Stimulated activated CD8-positive, alpha-beta memory T cell treated with anti-CD3 and anti-CD28 coated beads, Interleukin-15, amount 100 ng/mL, for 4 hours (primary cell): ENCODE measurements at places on chromosomes 6 and 20.
A peak's percentile ranks its signal among the peaks of the same experiment; 100 is the strongest.

DNA sequence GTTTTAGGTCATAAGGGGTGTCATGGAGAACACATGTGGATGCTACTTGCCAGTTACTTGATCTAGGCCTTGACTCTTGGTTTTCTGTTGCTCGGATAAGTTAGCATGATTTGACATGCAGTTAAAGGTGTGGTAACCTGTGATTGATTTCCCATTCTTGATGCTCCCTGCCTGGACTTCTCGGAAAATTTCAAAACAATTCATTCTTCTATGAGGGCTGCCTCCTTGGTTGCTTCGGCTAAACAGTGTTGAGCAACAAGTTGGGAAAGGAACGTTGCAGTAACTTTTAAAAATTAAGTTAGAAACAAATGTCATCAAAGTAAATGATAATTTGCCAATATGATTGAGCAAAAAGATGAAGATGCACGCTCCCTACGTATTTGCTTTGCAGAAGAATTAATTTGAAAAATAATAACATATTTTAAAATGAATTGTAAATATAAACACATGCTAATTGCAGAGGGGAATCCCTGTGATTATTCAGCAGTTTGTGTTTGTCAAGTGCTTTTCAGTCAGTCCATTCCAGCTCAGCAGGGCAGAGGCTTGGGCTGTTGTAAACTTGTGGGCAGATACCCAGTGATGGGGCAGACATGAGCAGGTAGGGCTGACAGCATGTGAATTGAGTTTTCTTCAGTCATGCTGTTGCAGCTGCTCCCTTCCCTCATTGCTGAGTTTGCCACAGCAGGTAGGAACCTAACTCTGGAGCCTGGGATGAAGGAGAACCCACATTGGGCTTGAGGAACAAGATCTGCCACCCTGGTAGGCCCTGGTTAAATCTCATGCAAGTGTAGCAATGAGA is 110.2 kb downstream of the ESR1 start:
- no peak for DNase-seq

DNA sequence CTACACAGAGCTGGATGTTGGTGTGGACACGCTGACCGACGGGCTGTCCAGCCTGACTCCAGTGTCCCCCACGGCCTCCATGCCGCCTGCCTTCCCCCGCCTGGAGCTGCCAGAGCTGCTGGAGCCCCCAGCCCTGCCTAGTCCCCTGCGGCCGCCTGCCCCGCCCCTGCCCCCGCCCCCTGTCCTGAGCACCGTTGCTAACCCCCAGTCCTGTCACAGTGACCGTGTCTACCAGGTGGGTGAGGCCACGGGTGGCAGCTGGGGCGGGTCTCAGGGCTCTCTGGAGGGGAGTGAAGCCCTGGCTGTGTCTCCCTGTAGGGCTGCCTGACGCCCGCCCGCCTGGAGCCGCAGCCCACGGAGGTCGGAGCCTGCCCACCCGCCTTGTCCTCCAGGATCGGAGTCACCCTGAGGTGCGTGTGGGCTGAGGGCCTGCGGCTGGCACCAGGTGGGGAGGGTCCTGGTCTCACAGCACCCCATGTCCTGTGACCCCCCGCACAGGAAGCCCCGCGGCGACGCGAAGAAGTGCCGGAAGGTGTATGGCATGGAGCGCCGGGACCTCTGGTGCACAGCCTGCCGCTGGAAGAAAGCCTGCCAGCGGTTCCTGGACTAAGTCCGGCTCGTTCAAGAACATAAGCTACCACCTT is 2.9 kb downstream of the SLC2A4RG start:
- DNase-seq = no peak

GRCh38 chr20:47220161-47220582 is 136.3 kb downstream of the ZMYND8 start:
- DNase-seq = peak; percentile 10

DNA sequence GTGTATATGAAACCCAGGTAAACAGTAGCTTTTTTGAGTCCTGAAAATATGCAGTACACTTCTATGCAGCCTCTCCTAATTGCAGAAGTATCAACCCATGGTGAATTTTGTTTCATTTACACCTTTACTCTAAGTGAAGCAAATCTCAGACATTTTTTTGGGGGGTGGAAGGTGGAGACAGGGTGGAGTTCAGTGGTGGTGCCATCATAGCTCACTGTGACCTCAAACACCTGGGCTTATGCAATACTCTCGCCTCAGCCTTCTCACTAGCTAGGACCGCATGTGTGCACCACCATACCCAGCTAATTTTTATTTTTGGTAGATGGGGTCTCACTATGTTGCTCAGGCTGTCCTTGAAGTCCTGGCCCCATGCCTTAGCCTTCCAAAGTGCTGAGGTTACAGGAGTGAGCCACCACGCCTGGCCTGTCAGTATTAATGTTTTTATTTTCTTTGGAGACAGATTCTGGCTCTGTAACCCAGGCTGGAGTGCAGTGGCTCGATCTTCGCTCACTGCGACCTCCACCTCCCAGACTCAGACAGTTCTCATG is 80.3 kb downstream of the JARID2 start:
- no peak for DNase-seq

DNA sequence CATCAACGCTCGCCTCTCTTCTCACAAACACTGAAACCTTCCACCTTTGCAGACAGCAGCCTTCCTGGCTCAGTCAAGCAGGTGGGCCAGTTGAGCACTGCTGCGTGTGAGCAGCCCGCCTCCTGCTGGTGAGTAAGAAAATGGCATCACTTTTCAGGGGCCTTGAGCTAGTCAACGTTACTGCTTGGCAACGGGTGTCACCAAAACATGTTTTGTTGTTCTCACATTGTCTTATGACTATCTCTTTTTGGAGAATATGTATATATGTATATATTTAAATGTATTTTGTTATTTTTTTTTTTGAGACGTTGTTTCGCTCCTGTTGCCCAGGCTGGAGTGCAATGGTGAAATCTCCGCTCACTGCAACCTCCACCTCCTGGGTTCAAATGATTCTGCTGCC is 97.0 kb upstream of the AGPAT4 start:
- peak; percentile 21 for DNase-seq

DNA sequence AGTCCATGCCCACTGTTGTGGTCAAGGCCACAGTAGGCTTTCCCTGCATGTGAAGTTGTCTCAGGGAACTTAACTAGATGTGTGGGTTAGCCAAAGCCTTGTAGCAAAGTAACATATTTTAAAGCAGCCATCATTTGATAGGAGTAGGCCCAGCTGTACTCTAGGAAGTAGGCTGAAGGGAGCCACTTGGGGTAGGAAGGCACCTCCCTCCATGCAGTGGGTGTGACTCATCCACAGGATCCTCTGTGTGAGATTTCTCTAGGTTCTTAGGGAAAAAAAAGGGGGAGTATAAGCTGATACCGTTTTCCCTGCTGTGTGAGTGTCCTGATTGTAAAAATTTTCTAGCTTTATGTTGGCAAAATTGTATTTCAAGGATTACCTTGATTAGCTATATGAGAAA is 44.7 kb downstream of the VAPB start:
- DNase-seq = no peak

GRCh38 chr20:6058684-6059295 is 4.9 kb upstream of the LRRN4 start:
- DNase-seq = no peak

- DNase-seq = no peak
Observed at GRCh38 chr20:46142124-46142523, 24.0 kb downstream of the CD40 start.

DNA sequence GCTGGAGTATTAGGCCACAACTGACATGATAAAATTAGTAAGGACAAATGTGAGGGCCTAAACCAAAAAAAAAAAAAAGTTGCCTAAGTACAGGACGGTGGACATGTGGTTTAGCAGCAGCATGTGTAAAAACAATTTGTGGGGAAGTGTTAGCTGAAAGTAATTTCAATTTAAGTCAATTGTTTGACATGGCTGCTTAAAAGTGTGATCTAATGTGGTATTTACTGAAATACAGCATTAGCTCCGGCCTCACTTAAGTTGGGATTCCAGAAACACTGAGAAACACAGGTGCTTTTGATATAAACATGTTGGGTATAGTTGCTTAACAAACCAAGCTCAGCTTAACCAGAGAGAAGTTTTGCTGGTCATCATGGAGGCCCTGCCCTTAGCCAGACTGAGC is 119.7 kb downstream of the FYN start:
- DNase-seq = no peak

DNA sequence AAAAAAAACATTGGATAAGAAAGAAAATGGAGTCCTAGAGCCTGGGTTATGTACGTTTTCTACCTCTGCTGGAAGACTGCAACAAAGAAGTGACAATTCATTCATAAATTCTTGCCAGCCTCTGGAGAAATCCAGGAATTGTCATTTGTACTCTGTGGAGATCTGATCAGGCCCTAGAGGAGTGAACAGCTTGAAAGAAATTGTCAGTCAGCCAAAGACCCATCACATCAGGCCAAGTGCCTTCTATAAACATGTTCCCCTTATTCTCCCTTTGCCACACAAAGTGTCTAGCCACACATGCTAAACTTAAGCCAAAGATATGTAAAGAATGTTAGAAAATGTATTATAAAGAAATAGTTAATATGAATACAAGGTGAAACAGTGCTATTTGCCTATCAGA is 152.4 kb downstream of the ADAT2 start:
- no peak for DNase-seq

GRCh38 chr6:141467881-141468280 is 664.8 kb upstream of the GJE1 start:
- DNase-seq = no peak

- DNase-seq = no peak
Observed at GRCh38 chr6:17334265-17334664, 53.1 kb downstream of the RBM24 start.

GRCh38 chr6:112443179-112444065 is 96.3 kb downstream of the RFPL4B start:
- no peak for DNase-seq

DNA sequence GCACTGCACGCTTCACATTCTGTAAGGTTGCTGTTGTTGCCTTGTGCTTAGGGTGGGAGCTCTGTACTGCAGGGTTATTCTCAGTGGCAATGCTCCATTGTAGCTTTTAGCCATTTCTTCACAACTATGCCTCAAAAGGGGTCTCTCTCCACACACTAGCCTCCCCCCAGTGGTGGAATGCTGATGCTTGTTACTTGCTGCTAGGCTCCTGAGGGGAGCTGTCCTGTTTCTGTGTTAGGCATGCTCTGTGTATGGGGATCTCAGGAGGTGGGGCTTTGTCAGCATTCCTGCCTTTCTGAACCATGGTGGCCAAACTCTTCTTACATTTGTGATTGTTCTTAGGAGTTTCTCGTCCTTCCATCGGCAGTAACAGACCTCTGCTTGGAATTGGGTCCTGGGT is 18.8 kb downstream of the TMEM170B start:
- no peak for DNase-seq

- DNase-seq = no peak
Observed at GRCh38 chr20:35742741-35743523, 872 bp upstream of the RBM39 start.

GRCh38 chr20:20970841-20971240 is 135.3 kb downstream of the LINC00237 start:
- no peak for DNase-seq

DNA sequence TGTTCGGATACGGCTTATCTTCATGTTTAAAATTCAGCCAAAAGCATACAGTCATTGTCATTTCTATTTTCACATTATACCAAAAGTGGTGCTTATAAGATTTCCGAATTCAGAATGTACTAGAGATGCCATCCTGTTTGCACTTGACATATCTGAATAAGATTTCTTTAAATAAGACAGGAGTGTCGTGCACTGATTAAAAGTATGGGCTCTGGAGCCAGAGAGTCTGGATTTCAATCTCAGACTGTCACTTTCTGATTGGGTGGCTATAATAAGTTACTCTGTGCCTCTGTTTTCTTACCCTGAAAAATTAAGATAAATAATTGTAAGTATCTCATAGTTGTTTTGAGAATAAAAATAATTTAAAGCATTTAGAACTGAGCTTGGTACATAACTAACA is 92.8 kb downstream of the RWDD2A start:
- DNase-seq = no peak

- DNase-seq = no peak
Observed at GRCh38 chr6:164051427-164051826, 636.9 kb downstream of the QKI start.

DNA sequence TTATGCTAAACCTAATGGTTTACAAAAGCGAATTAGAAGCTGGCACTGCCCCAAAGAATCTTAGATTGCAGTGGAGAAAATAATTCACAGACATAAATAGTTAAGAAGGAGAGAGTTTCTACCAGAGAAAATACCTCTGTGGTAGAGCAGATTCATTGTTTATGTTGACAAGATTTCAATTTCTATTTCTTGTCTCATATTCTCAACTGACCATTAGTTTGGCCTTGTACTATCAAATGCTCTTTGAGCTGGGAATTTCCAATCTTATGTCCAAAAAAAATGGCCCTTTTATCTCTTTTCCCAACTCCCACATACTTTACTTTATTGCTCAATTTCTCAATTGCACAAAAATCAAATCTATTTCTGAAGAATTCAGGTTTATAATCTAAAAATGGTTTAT is 804.1 kb upstream of the CITED2 start:
- no peak for DNase-seq

- no peak for DNase-seq
Observed at GRCh38 chr20:58921564-58921963, 59.5 kb upstream of the NELFCD start.

DNA sequence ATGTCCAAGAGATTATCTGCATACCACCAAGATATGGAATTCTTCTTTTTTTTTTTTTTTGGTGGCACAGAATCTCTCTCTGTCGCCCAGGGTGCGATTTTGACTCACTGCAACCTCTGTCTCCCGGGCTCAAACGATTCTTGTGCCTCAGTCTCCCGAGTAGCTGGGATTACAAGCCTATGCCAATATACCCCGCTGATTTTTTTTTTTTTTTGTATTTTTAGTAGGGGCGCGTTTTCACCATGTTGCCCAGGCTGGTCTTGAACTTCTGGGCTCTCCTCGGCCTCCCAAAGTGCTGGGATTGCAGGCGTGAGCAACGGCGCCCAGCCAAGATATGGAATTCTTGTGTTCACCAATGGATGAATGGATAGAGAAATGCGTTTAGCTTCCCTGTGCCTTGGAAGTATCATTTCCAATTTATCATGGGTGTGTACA is 31.0 kb downstream of the POM121L2 start:
- no peak for DNase-seq

DNA sequence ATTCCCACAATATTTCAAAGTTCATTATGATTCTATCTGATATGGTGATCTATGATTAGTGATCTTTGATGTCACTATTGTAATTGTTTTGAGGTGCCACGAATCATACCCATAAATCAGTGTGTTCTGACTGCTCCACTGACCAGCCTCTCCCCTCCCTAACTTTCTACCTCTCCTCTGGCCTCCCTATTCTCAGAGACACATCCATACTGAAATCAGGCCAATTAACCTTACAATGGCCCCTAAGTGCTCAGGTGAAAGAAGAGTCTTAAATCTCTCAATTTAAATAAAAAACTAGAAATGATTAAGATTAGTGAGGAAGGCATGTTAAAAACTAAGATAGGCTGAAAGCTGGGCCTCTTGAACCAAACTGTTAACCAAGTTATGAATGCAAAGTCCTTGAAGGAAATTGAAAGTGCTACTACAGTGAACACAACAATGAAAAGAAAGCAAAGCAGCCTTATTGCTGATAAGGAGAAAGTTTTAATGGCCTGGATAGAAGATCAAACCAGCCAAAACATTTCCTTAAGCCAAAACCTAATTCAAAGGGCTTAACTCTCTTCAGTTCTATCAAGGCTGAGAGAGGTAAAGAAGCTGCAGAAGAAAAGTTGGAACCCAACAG is 196.9 kb upstream of the SHLD1 start:
- DNase-seq = no peak

GRCh38 chr20:58893355-58894120 is 41.0 kb downstream of the GNAS start:
- DNase-seq = no peak

- no peak for DNase-seq
Observed at GRCh38 chr6:116217069-116217468, 36.8 kb downstream of the TSPYL4 start.

- DNase-seq = no peak
Observed at GRCh38 chr6:53240761-53241160, 92.1 kb upstream of the GCM1 start.

GRCh38 chr6:28693033-28693750 is 167.5 kb downstream of the GPX5 start:
- DNase-seq = no peak
